Activated T-helper 9 cell treated with anti-CD3 and anti-CD28 coated beads, Interleukin-2, amount 50 U/mL, for 16 hours (primary cell): ENCODE measurements at places on chromosomes 2 and 18.

GRCh38 chr2:49053156-49053555 lies 101.2 kb downstream of the FSHR start:
- no peak for DNase-seq

GRCh38 chr2:43070676-43071502 lies 155.5 kb downstream of the ZFP36L2 start:
- DNase-seq = no peak

DNA sequence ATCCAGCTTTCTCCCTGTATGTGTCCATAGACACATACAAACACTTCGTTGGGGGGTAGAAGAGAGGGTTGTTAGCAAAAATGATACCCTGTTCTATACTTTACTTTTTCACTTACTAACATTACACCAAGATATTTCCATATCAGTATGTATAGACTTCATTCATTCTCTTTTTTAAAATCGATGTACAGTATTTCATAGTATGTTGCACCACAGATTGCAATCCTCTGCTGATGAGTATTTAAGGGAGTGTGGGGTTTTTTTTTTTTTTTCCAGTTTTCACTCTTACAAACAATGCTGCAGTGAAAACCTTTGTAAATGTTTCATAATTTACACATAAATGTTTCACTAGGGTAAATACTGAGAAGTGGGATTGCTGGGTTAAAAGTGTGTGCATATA lies 402.3 kb downstream of the LRATD1 start:
- DNase-seq = no peak

DNA sequence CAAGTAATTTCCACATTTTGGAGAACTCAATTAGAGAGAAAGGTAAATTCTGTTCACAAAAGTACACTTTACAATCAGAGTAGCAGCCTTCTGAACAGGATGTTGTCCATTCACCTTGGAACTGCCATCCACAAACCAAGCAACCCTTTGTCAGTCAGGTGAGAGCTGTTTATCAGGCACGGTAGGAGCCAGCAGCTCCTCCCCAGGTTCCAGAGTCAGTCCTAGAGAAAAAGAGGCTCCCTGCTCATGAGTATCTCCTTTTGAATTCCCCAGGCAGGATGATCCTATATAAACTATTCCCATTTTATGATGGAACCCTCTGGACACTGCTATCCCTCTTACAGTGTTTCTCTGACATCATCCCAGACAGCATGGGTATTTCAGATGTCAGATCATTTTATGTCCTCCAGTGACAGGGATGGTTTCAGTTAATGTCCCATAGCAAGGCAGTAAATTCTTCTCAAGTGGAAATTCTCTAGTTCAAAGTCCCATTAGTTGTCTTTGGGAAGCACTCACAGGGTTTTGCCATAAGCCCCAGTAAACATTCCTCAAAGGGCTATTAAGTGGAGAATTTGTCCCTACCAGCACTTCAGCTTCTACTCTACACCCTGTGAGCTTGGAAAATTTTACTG lies 34.5 kb upstream of the CSRNP3 start:
- no peak for DNase-seq

GRCh38 chr2:96638144-96639121 lies at the start of gene KANSL3:
TSS of gene KANSL3 (minus strand) at chr2:96638312. CDS start at chr2:96637135, 1,177 bp downstream.
- peak; percentile 83 for DNase-seq

GRCh38 chr18:43876286-43876685 lies 599.0 kb upstream of the SYT4 start:
- DNase-seq = no peak

- no peak for DNase-seq
Measured at GRCh38 chr2:227860221-227860641, 11.2 kb upstream of the DAW1 start.

GRCh38 chr2:162069267-162069903 lies 4.6 kb downstream of the DPP4 start:
- DNase-seq = no peak

GRCh38 chr18:6976935-6977334 lies 140.7 kb downstream of the LAMA1 start:
- no peak for DNase-seq

- no peak for DNase-seq
Measured at GRCh38 chr2:5315512-5315911, 376.7 kb upstream of the SOX11 start.
